Activated B cell treated with CpG ODN at 0.5 μM for 24 hours (primary cell): ENCODE measurements at places on chromosomes 6 and 20.

GRCh38 chr6:89436226-89436625 lies 3.3 kb downstream of the ANKRD6 start:
- no peak overlapping the region for H3K4me3 ChIP-seq
- no peaks in the 10 kb centered on the region for H3K27me3 ChIP-seq

GRCh38 chr6:14292119-14292518 lies 174.5 kb downstream of the CD83 start:
- peaks cover 26% of the 10 kb centered on the region for H3K4me1 ChIP-seq
- DNase-seq, result no peak
- H3K36me3 ChIP-seq, result peaks cover 2% of the 10 kb centered on the region
- H3K27me3 ChIP-seq, result no peaks in the 10 kb centered on the region
- H3K4me3 ChIP-seq, result no peak overlapping the region

DNA sequence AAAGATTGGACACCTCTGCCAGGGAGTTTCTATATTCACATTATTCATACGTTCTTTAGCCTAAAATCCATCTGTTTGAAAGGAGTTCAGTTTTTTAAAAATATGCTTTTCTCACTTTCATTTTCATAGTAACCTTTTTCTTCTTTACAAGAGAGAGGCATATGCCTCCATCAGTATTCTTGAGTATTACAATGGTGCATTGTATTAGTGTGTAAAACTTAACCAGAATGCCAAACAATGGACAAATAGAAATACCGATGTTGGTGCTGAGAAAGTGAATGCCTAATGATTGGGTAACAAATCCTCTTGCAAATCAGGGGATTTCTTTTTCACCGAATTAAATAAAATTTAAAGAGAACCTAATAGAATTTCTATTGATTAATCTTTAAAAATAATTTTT lies 163.2 kb upstream of the LAMA2 start:
- H3K4me1 ChIP-seq, result no peaks in the 10 kb centered on the region
- H3K36me3 ChIP-seq, result no peaks in the 10 kb centered on the region
- no peak for DNase-seq
- H3K27ac ChIP-seq, result no peak overlapping the region
- no peak overlapping the region for H3K4me3 ChIP-seq

- no peaks in the 10 kb centered on the region for H3K4me1 ChIP-seq
- H3K27ac ChIP-seq, result no peak overlapping the region
- H3K27me3 ChIP-seq, result peaks cover 2% of the 10 kb centered on the region
- no peaks in the 10 kb centered on the region for H3K36me3 ChIP-seq
- DNase-seq, result no peak
These were observed 8.2 kb downstream of the ATP9A start for GRCh38 chr20:51759769-51760510.

- no peaks in the 10 kb centered on the region for H3K36me3 ChIP-seq
- DNase-seq, result no peak
- no peak overlapping the region for H3K27ac ChIP-seq
- H3K4me3 ChIP-seq, result no peak overlapping the region
- no peaks in the 10 kb centered on the region for H3K4me1 ChIP-seq
These were observed 951.8 kb upstream of the MAP3K7 start for GRCh38 chr6:91538622-91539021.
